ENCODE measurements at places on chromosomes 6 and 20.
A peak's percentile ranks its signal among the peaks of the same experiment; 100 is the strongest.

GRCh38 chr6:44052419-44053023 is 74.7 kb downstream of the MRPL14 start:
- DNase-seq = peak; percentile 88

DNA sequence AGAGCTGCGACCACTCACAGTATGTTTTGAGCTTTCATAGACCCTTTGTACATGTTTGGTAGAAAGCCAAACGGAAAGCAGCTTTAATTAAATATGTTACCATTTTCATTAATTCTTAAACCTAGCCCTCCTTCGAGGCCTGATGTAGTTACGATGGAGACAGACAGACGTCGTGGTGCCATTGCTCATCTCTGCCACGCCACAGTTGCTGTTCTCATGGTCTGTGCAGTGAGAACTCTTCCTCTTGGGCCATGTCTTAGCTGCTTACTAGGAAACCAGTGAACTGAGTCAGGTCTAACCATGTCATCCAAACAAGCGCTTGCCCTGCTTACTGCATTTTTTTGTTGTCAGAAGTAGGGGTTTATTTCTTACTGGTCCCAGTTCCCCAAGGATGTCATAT is 62.8 kb downstream of the SNX9 start:
- DNase-seq = no peak

DNA sequence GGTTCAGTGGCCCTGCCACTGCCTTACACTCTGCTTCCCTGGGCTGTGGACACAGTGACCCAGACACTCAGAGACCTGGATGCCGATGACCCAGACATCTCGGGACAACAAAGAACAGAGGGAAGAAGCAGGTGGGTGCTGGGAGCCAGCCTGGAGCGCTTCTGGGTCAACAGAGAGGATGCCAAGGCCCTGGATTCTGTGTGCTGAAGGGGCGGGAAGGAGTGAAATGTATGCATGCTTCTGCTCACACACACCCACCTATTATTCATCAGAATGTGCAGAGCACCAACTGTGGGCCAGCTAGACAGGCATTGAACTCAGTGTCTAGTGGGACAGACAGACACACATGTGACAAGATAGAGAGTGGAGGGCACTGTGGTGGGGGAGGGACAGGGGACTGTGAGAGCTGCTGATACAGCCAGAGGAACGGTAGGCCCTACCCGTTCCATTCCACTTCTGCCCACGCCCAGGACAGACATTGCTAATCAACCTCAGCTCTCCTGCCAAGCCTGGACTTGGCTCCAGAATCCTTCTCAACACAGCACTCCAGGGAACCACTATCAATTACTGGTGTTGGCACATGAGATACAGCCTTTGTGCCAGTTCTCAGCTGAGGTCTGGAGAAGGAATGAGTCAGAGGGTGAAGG is 20.2 kb downstream of the KCNK15 start:
- no peak for DNase-seq

- no peak for DNase-seq
These were observed 74.8 kb downstream of the TULP4 start for GRCh38 chr6:158387036-158387435.

DNA sequence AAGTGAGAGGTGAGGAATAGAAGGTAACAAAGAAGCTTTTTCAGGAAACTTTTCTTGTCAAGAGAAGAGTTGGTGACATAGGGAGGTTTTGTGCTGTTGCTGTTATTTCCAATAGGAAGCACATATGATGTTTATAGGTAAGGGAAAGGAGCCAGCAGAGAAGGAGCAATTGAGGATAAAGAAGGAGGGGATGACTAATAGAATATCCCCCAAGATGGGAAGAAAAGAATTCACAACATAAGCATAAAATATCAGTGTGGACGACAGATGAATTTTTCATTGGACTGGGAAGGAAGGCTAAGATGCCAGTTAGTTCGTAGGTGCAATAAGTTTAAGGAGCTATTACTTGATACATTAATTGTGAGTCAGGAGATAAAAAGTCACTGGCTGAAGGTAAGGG is 8.5 kb upstream of the BEND6 start:
- peak; percentile 19 for DNase-seq
